Suppressor macrophage treated with lipopolysaccharide for 1 hour (primary cell): ENCODE measurements at places on chromosomes 2 and 18.
A peak's percentile ranks its signal among the peaks of the same experiment; 100 is the strongest.

DNA sequence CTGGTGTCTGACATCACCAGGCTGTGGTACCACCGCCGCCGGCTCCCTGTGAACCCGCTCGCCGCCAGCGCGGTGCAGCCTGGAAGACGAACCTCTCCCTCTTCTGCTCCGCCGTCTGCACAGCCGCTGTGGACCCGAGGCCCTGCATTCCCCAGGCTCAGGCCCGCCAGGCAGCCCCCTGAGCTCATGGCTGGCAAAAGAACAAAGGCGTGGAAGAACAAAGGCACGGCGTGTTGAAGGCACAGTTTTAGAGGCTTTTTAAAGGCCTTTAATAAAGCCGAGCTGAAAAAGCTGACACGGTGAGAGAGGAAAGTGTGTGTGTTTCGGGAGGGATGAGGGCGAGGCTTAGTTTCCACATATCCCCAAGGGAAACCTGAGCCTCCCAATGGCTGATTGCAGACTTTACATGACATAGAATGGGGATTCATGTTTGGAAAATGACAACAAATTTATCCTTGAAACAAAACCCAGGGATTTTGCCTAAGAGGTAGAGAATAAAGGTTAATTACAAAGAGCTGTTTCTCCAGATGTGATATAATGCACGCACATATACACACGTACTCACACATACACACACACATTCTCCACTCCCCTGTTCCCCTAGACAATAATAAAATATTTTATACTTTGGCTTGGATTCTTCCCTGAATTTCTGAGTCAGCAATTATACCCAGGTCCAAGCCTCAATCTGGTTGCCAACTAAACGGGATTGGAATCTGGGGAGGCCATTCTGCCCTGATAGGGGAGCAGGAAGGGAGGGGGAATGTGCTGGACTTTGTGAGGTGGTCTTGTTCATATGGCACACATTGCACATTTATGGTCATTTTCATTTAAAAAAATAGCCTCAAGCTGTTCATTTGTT, 39.7 kb downstream of the RFX8 start:
- no peak for DNase-seq

DNA sequence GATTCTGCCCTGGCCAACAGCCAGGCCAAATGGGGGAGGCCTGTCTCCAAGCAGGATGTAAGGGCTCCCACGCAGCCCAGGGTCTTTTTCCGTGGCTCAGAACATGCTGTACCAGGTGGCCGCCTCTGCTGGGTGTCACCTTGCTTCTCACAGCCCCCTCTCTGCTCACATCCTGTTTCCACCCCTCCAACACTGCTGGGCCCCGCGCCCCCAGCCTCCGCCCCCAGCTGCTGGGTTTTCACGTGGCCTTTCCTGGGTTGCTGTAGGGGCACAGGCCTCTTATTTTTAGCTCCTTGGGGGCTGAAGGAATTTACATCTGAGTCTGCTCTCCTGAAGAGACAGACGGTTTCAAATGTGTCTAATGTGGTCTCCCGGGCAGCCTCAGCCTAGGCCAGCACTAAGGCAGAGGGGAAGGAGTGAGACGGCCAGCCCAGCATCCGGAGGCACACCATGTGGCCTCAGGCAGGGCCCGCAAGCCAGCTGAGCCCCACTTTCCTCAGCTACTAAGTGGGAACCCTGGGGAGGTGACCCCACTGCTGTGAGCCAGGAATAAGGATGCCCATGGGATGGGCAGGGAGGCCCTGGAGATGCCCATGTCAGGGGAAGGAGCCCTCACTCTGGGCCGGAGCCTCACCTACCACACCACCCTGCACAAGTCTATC, 18.7 kb upstream of the DUSP2 start:
- DNase-seq: peak; percentile 27

DNA sequence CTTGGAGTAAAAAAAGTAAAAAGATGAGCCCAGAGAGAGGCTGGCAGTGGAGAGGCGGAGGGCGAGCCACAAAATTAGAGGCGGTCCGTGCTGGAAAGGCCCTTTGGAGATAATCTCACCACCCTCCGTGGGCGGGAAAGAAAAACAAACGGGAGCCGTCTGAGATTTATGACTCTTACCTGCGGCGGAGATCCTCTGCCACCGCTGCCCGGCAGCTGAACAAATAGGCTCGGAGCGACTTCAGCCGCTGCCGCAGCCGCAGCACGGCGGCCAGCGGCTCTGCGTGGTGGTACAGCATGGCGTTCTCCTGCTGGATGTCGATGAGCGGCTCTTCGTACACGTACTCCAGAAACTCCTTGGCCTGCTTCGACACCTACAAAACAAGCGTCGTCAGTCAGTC, 94.6 kb downstream of the PLEKHM3 start:
- no peak for DNase-seq

GRCh38 chr2:235345745-235346144, 148.1 kb upstream of the AGAP1 start:
- DNase-seq: no peak

DNA sequence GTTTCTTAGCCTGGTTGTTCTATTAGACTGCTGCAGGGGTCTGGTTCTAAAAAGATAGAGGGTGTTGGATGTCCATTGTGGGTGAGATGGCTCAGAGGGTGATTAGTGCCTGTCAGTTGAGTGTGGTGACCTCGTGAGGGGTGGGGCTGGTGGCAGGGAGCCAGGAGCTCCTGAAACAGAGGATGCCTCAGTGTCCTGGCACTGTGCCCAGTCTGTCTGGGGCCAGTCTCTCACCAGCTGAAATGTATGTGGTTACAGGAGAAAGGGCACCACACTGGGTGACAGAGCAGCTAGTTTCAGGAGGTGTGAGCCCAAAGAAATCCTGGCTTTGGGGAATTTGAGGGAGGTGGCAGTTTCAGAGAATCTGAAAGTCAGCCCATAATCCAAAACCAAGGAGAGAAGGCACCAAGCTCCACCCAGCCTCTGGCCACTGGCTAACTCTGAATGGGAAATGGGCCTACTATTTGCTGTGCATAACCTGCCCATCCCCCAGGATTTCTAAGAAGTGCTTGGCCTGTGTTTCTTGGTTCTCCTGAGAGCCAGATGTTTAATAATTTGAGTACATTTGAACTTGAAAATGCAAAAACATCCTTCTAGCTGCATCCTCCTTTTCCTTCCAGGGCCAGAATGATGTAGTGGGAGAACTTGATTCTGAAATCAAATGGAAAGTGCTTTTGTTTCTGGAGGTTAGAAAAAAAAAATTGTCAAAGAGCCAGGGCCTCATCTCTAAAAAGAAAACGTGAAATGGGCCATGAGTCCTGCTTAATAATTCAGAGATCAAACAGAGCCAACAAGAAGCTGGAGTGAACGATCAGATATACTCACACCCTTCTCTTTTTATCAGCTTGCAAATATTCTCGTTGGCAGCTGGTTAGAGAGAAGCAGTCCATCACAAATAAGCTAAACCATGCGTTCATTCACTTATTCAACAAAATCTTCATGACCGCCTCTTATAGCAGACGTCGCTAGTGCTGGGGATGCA, 92.3 kb downstream of the B3GNT2 start:
- peak; percentile 90 for DNase-seq

DNA sequence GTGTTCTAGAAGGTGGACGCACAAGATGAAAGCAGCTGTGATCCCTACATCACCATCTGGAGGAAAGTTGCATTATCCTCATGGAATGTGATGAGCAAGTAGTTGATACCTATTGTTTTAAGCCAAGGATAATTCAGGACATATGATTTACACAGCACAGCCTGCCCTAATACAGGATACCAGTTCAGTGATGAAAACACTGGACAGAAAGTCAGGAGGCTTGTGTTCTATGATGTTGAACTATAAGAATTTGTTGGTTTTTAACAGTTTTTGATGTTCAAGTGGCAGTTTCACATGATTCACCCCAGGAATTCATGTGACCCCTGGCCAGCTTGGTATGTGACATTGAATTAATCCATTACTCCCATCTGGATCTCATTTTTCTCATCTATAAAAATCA, 6.2 kb upstream of the CHST10 start:
- no peak for DNase-seq

DNA sequence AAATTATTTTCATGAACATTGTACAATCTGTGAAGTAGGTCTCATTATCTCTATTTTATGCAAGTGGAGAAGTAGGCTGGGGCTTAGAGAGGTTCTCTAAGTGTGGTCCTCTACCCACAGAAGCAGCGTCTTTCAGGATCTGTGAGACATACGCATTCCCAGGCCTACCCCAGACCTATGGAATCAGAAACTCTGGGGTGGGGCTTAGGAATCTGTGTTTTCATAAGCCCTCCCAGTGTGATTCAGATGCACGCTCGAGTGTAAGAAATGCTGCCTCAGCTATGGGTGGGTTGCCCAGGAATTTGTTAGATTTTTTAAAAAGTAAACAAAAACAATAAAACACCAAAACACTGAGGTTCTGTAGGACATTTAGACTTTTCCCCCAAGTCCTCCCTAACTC, 14.8 kb upstream of the ZAP70 start:
- DNase-seq: no peak

DNA sequence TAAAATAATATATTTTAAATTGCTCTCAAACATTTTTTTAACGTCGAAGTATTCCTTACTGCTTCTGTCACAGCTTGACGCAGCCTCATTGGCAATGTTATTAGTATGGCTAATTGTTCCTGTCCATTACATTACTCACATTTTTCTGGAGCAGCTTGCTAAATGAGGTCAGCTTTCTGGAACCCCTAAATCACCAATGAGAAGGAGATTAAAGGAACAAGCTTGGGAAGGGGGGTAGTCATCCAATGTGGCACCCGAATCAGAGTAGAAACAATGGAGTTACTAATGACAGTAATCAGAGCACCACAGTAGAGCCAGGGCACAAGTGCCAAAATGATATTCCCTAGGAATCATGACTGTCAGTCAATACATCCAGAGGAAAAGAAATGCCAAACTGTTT, 5.1 kb downstream of the NEUROD1 start:
- DNase-seq: no peak

GRCh38 chr2:165044505-165045303, 89.4 kb upstream of the SLC38A11 start:
- DNase-seq: no peak

- no peak for DNase-seq
Observed at GRCh38 chr2:6167592-6168138, 475.5 kb downstream of the SOX11 start.

DNA sequence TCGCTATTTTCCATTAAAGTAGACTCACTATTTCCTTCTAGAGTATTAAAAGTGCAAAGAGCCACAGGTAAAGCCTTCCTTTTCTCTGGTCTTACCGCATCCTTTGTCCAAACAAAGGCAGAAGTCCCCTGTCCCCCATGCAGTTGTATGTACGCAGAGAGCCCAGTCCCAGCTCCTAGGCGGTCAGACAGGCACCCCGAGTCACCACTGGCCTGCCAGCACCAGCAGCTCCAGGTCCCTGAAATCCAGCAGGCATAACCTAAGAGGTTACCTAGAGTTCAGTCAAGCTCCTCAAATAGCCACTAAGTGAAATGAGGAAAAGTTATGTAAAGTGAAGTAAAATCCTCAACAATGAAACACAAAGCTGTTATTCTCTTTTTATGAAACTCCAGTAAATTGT, 60.4 kb upstream of the TWIST2 start:
- no peak for DNase-seq

GRCh38 chr2:49788300-49788699, 634.0 kb upstream of the FSHR start:
- DNase-seq: no peak

GRCh38 chr2:109456776-109457175, 157.0 kb downstream of the SEPTIN10 start:
- DNase-seq: no peak

DNA sequence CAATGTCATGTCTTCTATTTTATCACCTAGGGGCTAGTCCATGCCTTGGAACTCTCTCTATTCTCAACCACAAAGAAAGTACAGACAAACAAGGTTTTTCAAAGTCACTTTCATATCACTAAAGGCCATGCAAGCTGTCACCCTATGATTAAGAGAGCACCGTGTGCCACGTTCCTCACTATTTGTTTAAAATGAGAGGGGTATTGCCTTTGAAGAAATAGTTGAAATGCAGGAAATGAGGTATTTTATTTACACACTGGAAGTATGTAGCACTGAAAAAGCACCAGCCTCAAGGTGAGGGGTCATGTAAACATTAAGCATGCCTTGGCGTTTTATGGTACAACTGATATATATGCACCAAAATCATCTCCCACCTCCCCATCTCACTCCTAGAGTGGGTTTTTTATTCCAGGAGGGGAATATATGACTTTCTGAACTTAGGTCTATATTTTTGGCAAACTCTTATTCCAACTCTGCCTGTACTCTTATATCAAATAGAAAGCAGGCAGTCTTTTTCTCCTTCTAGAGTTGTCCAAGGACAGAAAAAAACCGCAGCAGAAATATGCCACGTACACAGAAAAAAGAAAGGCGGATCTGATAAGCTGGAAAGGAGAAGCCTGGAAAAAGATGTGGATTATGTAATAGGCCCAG, 53.5 kb downstream of the VSNL1 start:
- DNase-seq: no peak

- no peak for DNase-seq
Observed at GRCh38 chr2:199870581-199870980, 19.6 kb upstream of the FTCDNL1 start.

- no peak for DNase-seq
Observed at GRCh38 chr2:72004976-72005375, 142.7 kb downstream of the CYP26B1 start.

DNA sequence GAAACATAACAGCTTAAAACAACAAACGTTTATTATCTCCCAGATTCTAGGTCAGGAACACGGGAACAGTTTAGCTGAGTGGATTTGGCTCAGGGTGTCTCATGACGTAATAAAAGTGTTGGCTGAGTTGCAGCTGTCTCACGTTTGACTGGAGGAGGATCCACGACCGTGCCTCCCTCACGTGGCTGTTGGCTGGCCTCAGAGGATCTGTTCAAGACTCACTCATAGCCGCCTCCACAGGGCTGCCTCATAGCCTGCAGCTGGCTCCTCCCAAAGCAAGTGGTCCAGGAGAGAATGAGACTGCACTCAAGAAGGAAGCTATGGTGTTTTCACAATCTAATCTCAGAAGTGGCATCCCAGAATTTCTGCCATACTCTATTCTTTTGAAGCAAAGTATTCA, 167.1 kb downstream of the RPRM start:
- DNase-seq: no peak

- DNase-seq: no peak
Observed at GRCh38 chr18:37434161-37434860, 131.3 kb downstream of the CELF4 start.

GRCh38 chr2:12199491-12200211, 453.2 kb downstream of the LPIN1 start:
- DNase-seq: no peak
